ENCODE measurements at places on chromosomes 11 and 22. TPM values are rescaled to one million over a fixed set of nuclear protein-coding genes. Genes with fewer than 3 reads are reported as not detected.

Gene IGSF9B
- total RNA-seq, result 0.17 TPM

Gene EMID1
- 2.9 TPM for total RNA-seq

Gene RIC3
- total RNA-seq, result not detected

Gene OR8D1
- total RNA-seq, result not detected

Gene FJX1
- 44.5 TPM for total RNA-seq

Gene KRTAP5-2
- not detected for total RNA-seq

Measured in dermis blood vessel endothelial cell (primary cell).